Dermis blood vessel endothelial cell (primary cell): ENCODE measurements at places on chromosomes 2 and 18.

- no peak for DNase-seq
Observed at GRCh38 chr2:11377928-11378545, 33.6 kb upstream of the ROCK2 start.

GRCh38 chr2:126891681-126892500 lies 6.8 kb upstream of the TEX51 start:
- no peak for DNase-seq

DNA sequence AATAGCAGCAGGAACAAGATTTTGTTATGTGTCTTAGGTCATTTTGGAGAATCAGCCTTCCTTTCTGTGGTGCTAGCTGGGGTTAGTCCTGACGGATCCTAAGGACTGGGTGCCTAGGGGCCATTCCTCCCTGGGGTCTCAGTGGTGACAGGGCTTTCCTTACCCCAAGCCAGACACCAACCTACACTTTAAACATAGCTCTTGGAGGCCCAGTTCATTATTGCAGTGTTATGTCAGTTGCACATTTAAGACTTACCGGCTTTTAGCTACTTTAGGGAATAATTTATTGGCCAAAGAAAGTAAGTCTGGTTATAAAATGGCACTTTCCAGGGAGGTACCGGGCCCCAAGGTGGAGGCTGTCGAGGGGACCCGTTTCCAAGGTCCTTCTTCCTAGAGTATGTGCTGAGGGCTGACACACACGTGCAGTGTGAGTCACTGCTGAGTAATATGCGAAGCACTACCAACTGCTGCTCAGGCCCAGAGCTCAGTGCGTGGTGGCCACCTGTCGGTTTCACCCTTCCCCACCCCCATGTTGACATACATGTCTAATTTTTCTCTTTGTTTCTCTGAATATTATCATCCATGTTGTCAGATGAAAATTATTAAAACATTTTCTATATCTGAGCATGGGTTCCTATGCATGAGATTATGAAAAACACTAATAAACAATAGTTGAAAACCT lies 37.0 kb upstream of the GRHL1 start:
- DNase-seq = peak; percentile 85

DNA sequence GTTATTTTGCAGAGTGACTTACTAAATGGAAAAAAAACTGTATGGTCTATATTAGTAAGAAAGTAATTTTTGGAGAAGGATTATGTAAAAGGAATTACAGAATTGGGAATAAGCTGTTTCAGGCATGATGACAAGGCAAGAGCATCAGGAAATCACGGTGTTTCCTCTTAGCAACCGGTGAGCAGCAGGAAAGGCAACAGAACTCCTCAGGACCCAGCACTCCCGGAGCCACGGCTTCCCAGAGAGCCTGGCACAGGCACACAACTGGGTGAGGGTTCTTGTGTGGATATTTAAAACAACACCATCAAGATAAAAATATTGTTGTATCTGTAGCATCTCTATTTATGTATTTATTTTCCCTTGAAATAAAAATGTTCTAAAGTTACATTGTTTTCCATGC lies 34.4 kb downstream of the CYP27C1 start:
- peak; percentile 78 for DNase-seq

DNA sequence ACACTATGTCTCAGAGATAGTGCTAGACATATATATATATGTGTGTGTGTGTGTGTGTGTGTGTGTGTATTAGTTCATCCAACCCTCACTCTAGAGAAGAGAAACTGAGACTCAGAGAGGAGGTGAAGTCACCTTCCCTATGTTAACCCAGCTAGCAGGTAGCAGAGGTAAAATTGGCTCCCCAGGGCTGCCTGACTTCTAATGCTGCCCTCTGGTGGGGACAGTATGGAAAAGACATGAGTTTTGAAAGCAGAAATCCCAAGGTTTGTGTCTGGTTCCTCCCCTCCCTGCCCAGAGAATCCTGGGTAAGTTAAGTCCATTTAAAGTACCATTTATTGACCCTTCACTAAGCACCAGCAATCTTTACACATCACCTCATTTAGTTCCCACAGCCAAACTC lies 137.7 kb downstream of the THNSL2 start:
- DNase-seq = peak; percentile 28

- DNase-seq = no peak
Observed at GRCh38 chr2:196980473-196980872, 54.0 kb upstream of the PGAP1 start.

DNA sequence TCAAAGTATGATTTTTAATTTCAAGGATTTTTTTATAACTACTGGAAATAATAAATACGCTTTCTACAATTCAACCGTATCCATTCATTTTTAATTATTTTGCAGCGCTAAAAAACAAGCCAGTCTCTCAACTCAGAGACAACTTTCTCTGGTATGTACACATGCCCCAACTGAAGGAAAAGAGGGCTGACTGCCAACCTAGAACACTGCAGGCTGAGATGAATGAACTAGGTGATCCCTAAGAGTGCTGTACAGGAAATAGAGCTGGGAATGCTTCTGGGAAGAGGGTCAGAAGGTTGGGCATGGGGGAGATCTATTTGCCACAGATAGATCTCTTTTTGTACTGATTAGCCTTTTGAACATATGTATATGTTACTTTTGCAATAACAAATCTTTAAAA lies 460.1 kb downstream of the NR4A2 start:
- no peak for DNase-seq

DNA sequence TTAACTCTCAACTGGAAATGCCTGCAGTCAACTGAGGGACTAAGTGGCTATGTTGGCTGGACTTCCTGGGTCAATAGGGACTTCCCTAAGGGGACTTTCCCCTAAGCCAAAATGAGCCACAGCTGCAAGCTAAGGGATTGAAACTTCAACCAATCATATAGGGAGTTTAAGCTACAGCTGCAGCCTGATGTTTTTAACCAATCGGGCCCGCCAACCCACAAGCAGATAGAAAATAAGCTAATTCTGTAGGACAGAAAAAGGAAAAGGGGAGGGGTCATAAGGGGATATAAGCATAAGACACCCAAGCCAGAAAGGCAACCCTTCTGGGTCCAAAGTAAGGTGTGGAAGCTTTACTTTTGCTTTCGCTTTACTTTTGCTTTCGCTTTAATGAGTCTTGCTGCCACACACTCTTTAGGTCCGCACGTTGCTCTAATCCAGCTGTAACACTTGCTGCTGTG lies 927.5 kb downstream of the ERBB4 start:
- no peak for DNase-seq

GRCh38 chr2:238279324-238279682 lies 9.1 kb downstream of the PER2 start:
- DNase-seq = no peak

DNA sequence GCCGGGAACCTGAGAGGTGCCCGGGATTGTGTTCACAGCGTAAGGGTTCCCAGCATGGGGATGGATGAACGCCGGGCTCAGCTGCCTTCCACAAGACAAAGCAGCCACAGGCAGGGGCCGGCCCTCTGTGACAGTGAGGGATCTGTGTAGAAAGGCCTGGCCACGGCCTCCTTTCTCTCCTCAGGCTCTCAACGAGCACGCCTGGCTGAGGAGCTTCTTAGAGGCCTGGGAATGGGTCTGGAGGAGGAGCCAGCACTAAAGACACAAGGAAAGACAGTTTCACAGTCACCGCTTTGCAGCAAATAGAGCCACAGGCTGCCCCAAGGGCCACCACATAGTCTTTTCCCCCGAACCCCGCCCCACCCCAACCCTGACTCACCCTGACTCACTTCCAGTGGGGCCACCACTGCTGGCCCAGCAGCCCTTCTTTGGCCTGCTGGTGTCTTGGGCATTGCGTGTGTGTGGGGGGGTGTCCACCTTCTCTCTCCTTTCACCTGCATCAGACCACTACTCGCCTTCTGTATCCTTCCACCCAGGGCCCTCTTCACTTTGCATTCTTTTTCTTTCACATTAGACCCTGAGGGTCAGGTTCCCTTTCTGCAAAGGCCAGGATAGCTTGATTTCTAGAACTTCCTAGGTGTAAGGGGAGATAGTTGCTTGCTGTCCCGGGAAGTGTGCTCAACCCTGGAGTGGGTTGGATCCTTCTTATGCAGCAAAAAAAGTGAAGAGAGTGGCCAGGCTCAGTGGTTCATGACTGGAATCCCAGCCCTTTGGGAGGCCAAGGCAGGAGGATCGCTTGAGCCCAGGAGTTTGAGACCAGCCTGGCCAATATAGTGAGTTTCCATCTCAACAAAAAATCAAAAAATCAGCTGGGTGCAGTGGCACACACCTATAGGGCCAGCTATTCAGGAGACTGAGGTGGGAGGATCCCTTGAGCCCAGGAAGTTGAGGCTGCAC lies 19.3 kb upstream of the HPCAL1 start:
- peak; percentile 70 for DNase-seq

GRCh38 chr2:45009303-45009927 lies at the start of gene SIX2:
Gene SIX2, minus strand, starts transcription at chr2:45009452. Its CDS starts 342 bp downstream, at chr2:45009110.
- DNase-seq = peak; percentile 93

DNA sequence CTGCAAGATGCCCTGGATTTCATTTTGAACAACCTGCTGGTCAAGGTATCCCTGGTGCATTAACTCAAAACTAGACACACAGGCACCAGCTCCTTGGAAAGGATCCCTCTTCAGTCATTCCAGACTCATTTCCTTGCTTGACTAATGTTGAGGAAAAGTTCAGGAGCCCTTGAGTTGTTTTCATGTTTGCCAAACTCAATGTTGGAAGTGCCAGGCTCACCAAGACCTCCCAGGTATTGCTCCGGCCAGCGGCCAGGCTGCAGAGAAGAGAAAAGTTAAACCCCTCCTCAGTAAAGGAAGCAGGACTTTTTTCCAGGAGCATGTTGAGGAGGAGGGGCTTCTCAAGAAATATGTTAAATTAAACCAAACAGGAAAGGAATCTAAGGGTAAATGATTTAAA lies 42.7 kb downstream of the TGIF1 start:
- no peak for DNase-seq

DNA sequence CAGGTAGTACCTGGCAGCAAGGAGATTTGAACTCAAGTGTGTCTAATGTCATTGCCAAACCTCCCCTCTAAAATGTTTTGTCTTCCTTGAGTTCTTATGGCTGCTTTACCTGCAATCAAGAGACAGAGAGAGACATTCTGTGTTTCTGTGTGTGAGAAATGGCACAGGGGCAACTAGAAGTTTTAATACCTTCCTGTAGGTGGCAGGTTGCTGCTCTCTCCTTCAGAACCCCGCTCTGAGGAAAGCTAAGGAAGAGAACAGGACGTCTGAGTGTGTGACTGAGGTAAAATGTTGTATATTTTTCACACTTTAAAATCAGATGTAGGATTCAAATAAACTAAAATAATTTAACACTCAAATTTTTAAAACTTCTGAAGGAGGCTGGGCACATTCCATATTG lies 19.2 kb downstream of the DTNA start:
- DNase-seq = peak; percentile 53

- no peak for DNase-seq
Observed at GRCh38 chr2:60439219-60439974, 114.1 kb downstream of the BCL11A start.

GRCh38 chr18:28045880-28046279 lies 131.1 kb downstream of the CDH2 start:
- DNase-seq = peak; percentile 8

DNA sequence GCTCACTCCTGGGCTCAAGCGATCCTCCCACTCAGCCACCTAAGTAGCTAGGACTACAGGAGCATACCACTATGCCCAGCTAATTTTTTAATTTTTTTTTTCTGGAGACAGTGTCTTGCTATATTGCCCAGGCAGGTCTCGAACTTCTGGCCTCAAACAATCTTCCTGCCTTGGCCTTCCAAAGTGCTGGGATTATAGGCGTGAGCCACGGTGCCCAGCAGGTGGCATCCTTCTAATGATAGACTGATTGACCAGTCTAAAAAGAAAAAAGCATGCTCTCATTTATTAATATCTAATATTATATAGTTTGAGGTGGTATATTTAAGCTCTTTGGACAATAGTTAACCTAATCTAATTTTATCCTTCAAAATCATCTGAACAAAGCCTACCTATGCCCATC lies 198.6 kb downstream of the CAMKMT start:
- peak; percentile 29 for DNase-seq

GRCh38 chr2:31476511-31477180 lies 62.1 kb upstream of the XDH start:
- DNase-seq = no peak

DNA sequence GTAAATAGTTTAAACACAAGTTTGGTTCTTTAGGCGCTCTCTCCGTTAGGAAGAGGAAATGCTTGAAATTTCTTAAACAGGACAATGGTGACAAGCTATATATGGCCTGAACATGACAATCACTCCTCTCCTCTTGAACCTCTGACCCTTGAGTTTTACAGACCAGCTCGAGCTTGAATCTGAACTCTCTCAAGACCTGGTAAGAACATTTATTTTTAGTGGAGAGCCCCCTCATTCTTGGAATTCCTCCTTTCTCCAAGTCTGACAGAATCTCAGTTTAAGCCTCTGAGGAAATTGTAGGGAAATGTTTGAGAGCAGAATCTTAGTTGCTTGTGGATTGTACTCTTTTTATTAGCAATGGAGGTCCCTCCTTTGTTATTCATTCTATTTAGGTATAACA lies 1293.6 kb upstream of the ZEB2 start:
- DNase-seq = peak; percentile 37

GRCh38 chr2:28539118-28539541 lies 43.3 kb downstream of the PLB1 start:
- DNase-seq = peak; percentile 67

DNA sequence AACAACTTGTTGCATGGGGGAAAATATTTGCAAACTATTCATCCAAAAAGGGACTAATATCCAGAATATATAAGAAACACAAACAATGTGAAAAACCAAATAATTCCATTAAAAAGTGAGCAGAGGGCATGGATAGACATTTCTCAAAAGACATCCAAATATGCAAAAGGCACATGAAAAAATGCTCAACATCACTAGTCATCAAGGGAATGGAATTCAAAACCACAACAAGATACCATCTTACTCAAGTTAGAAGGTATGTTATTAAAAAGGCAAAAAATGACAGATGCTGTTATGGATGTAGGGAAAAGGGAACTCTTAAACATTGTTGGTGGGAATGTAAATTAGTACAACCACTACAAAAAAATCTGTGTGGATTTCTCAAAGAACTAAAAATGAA lies 396.5 kb downstream of the CCDC85A start:
- DNase-seq = no peak

- DNase-seq = no peak
Observed at GRCh38 chr2:173347305-173348168, 7.1 kb upstream of the CDCA7 start.

DNA sequence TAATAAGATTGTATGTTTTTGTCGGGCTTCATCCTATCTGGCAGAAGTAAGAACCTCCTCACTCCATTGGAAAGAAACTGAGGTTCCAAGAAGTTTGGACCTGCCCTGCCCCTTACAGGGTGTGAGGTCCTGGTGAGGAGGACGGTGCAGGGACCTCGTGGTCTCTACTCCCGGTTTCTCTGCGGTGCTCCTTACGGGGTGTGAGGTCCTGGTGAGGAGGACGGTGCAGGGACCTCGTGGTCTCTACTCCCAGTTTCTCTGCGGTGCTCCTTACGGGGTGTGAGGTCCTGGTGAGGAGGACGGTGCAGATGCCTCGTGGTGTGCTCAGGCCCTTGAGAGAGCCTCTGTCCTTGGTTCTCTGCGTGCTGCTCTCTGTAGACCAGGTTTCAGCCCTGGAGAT lies 5.2 kb downstream of the CTDP1 start:
- DNase-seq = no peak

GRCh38 chr2:74052732-74053710 lies 68.3 kb downstream of the TET3 start:
- DNase-seq = no peak

GRCh38 chr2:38178556-38179419 lies 102.8 kb upstream of the CYP1B1 start:
- peak; percentile 27 for DNase-seq
